ENCODE measurements at places on chromosomes 16 and 17.

GRCh38 chr17:1913702-1914101, 83.9 kb downstream of the RPA1 start:
- no peak for DNase-seq

DNA sequence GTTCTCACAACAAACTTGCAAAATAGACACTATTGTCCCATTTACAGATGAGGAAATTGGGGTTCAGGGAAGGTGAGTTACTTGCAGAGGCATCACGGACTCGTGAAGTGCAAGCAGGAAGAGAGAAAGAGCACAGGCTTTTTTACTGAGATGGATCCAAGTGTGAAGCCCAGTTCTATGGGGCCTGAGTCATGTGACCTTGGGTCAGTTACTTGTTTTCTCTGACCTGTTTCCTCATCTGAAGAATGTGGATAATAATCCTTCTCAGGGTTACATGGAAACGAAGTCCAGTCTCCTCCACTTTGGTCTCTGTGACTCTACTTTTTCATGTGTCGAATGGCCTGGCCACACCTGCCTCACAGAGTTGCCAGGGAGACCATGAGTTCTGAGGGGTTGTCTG, 134.4 kb downstream of the SPACA3 start:
- no peak for DNase-seq

- no peak for DNase-seq
Observed at GRCh38 chr17:60802377-60802776, 124.7 kb downstream of the BCAS3 start.

DNA sequence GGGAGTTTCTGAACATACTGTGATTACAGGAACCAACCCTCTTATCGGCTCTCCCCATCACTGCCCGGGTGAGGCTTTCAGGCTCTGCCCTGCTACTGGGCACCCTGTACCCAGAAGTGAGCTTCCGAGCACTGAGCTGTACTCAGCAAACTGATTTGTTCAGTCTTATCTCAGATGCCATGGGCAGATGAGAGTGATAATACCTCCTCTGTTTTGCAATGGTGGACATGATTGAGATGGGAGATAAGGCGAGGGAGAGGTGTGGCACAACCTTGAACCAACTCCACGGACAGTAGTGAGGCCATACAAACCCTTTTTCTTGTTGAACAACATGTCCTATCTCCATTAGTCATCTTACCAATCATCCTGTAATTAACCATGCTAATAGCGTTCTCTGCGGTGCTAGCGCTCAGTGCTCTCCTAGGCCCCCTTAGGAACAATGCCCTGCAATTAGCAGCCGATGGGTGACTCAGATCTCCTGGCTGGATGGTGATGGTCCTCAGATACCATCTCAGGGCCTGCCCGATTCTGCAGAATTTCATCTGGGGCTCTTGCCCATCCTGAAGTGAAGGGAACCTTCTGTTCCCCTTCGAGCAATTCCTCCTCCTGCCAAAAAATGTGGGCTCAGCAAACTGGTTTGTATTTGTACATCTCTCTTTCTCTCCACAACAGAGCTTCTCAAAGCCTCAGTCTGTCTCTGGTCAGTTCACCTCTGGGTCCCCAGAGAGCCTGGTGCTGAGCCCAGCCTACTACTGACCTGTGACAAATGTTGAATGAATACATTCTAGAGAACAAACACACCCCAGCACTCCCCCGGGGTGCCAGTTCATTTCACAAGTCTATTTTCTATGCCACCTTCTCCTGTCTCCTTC, 139.3 kb upstream of the IRX3 start:
- no peak for DNase-seq

- DNase-seq, result no peak
Observed at GRCh38 chr17:67133161-67133560, 88.8 kb downstream of the CACNG1 start.

DNA sequence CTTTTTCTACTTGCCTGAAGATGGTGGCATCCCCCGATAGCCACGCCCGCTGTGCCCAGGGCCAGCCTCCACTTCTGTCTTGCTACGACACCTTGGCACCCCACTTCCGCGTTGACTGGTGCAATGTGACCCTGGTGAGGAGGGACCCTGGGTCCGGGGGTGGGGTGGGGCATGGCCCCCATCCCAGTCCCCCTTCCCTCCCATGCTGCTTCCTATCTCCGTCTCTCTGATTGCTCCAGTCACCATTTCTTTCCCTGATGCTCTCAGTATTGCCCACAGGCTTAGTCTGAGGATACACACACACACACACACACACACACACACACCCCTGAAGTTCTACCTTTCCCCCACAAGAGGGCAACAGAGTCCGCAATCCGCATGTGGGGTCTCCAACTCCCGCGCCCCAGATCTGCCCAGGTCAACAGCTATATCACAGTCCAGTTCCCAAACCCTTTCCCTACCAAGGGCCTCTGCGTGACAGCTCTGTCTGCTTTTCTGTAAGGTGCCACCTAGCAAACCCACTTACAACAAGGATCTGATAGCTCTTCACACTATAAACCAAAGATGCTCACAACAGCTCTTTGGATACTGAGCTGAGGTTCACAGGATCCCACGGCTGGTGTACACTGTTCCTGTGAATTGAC, 3.4 kb downstream of the SGCA start:
- DNase-seq, result peak; percentile 30

- DNase-seq, result no peak
Observed at GRCh38 chr16:29813644-29814562, 1.9 kb downstream of the PRRT2 start.

All from NCI-H510A (cell line).